Activated T-helper 1 cell treated with Interleukin-2 at 50 U/mL for 16 hours (primary cell): ENCODE measurements at places on chromosomes 13 and 19.

DNA sequence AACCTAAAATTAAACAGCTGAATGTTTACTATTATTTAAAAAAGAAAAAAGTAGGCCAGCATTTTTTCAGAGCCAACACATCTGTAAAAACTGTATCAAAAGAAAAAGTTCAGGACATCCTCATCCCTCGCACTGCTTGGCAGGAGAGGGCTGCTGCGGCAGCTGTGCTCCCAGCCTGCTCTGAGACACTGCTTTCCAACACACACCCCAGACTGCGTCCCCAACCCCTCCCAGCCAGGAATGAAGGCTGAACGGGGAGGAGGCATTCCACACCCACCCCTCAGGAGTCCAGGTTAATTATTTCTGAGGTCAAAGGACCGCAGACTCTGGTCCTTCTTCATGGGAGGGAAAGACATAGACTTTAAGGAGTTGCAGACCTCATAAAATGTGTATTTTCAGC is 43.1 kb downstream of the COL4A1 start:
- DNase-seq, result no peak

DNA sequence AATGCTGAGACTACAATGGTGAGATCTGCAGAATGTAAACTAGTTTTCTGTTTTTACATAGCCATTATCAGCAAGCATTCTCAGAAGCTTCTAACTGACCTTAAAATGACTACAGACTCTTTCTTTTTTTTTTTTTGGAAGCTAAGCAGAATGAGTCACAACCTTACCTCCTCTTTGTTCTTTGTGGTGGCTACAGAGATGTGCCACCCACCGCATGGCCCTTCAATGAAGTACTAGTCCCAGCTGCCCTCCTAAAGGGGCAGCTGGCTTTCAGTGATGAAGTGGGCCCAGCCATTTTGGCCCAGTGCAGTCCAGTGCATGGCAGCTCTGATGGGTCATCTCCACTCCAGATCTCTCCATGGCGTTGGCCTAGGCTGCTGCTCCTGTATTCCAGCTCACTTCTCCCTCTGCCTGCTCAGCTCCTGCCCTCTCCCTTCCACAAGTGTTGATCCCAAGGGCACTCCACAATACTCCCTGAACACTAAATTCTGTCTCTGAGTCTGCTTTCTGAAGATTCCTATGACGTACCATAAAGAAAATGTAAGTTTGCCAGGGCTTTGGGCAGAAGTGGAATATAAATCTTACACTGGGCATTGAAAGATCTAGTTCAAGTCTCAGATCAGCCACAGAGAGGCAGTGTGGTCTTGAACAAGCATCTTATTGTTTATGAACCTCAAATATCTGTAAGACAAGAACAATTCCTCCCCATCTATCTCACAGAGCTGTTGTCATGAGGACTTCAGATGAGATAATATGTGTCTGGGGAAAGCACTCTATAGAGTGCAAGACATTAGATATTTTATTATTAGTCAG is 85.6 kb downstream of the RXFP2 start:
- DNase-seq, result no peak

DNA sequence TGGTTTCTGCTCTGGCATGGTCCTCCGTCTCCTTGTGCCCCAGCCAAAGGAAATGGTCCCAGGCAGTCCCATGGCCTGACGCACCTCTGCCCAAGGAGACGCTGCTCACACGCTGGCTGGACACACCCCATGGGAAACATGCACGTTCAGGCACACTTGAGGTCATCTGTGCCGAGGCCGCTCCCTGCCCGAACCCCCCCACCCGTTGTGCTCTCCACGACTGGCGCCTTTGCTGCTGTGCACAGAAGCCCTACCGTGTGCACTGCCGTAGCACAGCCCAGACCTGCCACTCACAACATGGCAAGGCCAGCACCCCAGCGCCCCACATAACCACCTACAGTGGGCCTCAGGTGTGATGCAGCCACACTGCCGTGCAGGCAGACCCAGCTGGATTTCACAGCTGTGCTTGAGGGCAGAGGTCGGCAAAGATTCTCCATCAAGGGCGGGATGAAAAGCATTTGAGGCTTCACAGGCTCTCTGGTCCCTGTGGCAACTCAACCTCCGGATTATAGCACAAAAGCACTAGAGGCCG is 65.7 kb downstream of the SPACA7 start:
- DNase-seq, result no peak

GRCh38 chr19:6971366-6971765 is 49.9 kb downstream of the MBD3L2B start:
- no peak for DNase-seq

DNA sequence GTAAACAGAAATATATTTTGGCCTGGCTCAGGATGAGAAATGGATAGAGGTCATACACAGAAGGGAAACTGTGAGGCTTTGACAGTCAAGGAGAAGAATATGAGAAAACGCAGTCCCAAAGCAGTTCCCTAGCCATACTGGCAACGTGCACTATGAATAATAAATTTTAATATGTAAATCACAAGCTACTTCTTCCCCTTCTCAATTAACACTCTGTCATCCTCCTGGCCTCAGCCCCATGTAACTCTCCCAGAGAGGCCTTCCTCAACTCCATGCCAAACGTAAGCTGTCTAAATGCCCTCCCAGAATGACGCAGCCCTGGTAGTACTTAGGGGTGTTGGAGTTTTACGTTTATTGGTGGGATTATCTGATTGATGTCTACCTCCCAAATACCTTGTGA is 732.6 kb downstream of the LIG4 start:
- no peak for DNase-seq

DNA sequence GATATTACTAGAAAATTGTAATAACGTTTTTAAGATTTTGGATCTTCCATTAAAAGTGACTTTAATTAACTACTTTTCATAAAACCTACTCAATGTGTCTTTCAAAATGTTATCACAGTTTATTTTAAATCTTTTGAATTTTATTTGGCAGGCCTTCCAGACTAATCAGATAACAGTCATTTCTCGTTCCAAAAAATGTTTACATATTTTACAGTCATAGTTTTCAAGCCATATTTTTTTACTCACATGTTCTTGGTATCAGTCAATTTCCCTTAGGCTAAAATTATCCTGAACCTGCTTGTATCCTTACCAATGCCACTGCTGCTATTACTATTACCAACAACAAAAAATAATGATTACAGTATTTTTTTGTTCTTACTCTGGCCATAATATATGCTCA is 1783.5 kb downstream of the SLITRK5 start:
- DNase-seq, result no peak

DNA sequence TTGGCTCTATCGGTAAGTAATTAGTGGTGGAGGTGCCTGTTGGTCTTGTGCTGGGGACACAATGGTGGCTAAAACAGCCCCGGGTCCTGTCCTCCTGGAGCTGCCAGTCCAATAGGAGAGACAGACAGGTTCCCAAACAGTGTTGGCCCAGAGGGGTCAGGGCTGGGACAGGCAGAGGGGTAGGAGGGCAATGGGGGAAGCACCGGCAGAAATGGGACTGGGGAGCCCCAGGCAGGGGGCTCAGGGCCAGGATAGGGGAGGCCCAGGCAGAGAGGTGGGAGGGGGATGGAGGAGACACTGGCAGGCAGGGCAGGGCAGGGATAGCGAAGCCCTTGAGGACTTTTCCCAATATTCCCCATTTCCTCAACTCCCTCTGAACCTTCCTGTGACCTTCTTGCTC is 2.2 kb upstream of the FBL start:
- DNase-seq, result no peak

GRCh38 chr19:55114566-55115145 is 2.8 kb downstream of the PPP1R12C start:
- no peak for DNase-seq

DNA sequence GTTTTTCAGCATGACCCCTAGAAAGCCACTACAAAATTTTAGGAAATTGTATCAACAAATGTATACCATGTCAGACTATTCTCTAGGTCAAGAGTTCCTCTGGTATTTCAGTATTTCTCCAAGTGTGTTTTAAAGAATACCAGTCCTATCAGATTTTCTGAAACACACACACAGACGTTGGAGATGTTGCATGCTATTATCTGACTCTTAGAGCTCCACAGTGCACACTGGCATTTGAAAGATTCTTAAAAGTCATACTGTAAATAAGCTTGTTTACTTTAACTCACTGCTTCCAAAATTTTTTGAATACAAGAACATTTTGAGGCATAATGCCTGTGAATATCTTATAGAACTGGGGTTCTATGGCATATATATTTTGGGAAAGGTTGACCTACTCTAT is 33.8 kb upstream of the VWA8 start:
- no peak for DNase-seq

DNA sequence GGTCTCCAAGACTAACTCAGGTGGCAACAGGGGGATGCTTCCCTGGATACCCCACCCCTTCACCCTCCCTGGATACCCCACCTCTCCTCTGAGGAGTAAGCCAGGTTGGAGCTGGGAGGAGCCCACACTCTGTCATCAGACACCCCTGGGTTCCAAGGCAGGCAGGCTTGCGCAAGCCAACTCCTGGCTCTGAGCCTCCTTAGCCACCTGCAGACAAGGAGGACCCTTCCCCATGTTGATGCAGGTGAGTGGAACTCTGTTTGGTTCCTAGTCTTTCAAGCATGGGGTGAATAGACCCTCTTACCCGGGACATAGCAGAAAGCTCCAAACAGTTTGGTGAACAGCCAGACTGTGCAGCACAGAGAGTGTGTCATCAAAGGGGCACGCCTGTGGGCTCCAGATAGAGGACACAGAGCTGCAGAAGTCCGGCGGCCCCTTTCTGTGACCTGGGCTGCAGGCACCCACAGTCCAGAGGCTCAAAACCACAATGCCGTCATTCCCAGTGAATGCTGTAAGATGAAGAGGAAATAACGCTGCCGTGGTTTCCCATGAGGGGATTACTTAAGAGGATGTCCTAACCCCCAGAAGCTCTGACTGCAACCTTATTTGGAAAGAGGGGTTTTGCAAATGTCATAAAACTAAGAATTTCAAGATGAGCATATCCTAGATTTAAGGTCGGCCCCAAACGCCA is 12.1 kb upstream of the HAS1 start:
- DNase-seq, result no peak

GRCh38 chr13:69292789-69293425 is 814.7 kb upstream of the ATXN8OS start:
- DNase-seq, result no peak

DNA sequence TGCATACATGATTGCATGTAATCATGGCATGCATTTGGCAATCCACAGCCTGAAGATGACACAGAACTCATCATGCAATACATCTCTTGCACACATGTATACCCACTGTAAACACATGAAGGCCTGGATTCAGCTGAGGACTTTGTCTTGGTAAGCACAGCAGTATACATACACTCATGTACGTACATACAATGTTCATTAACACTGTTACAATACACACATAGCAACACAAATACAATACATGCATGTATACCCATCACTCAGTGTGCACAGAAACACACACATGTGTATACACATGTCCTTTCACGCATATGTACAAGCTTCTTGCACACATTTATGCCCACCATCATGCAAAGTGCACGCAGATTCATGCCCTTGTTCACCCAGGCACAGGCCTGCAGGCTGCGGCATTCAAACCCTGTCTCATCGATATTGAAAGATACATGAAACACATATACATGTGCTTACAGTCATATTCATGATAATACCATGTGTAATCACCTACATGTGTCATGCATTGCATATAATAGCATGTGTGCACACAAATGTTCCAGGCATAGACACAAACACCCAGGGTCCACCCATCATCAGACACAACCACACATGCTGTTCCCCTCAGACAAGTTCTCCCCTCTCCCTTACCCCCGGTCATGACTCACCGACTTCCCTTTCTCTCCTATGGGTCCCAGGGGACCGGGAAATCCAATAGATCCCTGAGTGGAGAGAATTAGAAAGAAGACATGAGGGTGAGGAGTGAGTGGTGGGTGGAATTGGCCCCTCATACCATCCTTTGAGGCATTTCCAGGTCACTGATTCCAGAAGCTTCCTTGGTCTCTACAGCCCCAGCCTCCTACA is 28.7 kb downstream of the COL5A3 start:
- no peak for DNase-seq

DNA sequence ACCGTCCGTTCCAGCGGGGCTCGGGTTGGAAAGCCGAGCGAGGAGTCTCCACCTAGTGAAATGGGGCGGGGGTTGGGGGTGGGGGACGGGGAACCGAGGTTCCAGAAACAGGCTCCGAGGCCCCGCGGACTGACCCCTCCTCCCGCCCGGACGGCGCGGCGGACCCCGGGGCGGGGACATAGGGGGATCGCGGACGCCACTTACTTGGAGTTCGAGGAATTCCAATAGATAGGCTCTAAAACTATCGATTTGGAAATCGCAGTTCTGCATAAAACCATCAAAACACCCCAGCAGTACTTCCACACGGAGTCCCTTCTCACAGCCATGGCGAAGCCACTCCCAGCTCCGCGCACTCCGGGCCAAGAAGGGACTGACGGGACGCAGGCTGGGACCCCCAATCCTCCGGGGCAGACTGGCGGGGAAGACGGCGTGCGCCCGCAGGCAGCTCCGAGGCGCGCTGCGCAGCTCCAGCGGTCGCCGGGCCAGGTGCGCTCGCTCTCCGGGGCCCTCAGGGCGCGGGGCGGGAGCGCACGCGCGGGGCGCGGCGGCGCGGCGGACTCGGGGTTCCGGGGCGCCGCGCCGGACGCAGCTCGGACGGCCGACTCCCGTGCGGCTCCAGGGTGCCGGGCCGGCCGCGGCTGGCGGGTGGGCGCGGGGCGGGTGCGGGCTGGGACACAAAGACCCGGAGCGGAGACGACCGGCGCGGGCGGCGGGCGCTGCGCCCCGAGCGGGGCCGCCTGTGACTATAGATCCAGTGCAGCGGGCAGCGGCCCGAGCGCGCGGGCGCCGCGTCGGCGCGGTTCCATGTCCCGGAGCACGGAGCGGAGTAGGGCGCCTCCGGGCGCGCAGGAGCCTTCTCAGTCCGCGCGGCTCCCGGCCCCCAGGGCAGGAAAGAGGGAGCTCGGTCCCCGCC is 567 bp downstream of the EFNB2 start:
- DNase-seq, result no peak

GRCh38 chr13:51944428-51944827 is 66.8 kb downstream of the ATP7B start:
- no peak for DNase-seq
